ENCODE measurements at places on chromosomes 12 and 14. TPM values are rescaled to one million over a fixed set of nuclear protein-coding genes. Genes with fewer than 3 reads are reported as not detected.

The RERG gene
- not detected for total RNA-seq

The SYCP3 gene
- 0.20 TPM for total RNA-seq

The PKP2 gene
- not detected for total RNA-seq

The DDN gene
- not detected for total RNA-seq

The FBXO33 gene
- 13.1 TPM for total RNA-seq

The KRT86 gene
- total RNA-seq = 0.48 TPM

The TSPAN31 gene
- 39.2 TPM for total RNA-seq

The GRIN2B gene
- total RNA-seq = not detected

The FOXA1 gene
- not detected for total RNA-seq

The PDE3A gene
- total RNA-seq = under 0.01 TPM

The WSCD2 gene
- not detected for total RNA-seq

The PIWIL1 gene
- total RNA-seq = not detected

The ARHGAP9 gene
- not detected for total RNA-seq

The SLCO1B3 gene
- not detected for total RNA-seq

The OAS3 gene
- 23.9 TPM for total RNA-seq

The COX8C gene
- not detected for total RNA-seq

The RPGRIP1 gene
- total RNA-seq = 0.12 TPM

The TAC3 gene
- total RNA-seq = not detected

The TAS2R42 gene
- total RNA-seq = not detected

The PTPRQ gene
- under 0.01 TPM for total RNA-seq

The HOTAIR gene
- not detected for total RNA-seq

The GSC gene
- not detected for total RNA-seq

The SIX1 gene
- total RNA-seq = 7.7 TPM
